CD4-positive, CD25-positive, alpha-beta regulatory T cell (primary cell): ENCODE measurements at places on chromosomes 2 and 18. TPM values are rescaled to one million over a fixed set of nuclear protein-coding genes. Genes with fewer than 3 reads are reported as not detected.

GRCh38 chr2:148745151-148745851 is 100.8 kb downstream of the EPC2 start:
- H3K4me1 ChIP-seq, result peaks cover 8% of the 10 kb centered on the region
- H3K4me3 ChIP-seq, result no peak overlapping the region
- no peaks in the 10 kb centered on the region for H3K27me3 ChIP-seq
- no peak for DNase-seq

GRCh38 chr18:36130039-36130831 is 536 bp downstream of the ELP2 start:
- peak overlapping the region; percentile 98 for H3K4me3 ChIP-seq
- H3K36me3 ChIP-seq, result peaks cover 13% of the 10 kb centered on the region
- no peaks in the 10 kb centered on the region for H3K27me3 ChIP-seq
- peak overlapping the region; percentile 99 for H3K27ac ChIP-seq
- DNase-seq, result peak; percentile 32

GRCh38 chr2:172558372-172558771 is 2.5 kb downstream of the PDK1 start:
- no peak overlapping the region for H3K27ac ChIP-seq
- peaks cover 31% of the 10 kb centered on the region for H3K36me3 ChIP-seq
- DNase-seq, result no peak
- H3K4me1 ChIP-seq, result peaks cover 51% of the 10 kb centered on the region
- peak overlapping the region; percentile 88 for H3K4me3 ChIP-seq

DNA sequence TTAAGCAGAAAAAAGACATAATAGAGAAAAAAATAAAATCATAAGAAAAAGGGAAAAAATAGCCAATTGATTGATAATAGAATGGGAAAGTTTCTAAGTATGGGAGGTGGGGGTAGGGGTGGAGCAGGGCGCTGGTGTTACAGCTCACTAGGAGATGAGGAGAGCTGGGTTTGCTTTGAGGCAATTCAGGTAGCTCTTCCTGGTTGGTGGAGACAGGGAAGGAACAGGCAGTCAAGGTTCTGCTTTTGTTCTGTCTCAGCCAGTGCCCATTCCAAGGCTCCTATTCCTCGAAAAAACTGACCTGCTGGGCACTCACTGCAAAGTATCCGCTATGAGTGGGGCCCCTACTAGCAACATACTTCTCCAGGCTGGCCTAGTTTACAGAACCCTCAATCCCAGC is 1.7 kb upstream of the CNNM4 start:
- H3K4me1 ChIP-seq, result peaks cover 38% of the 10 kb centered on the region
- H3K36me3 ChIP-seq, result no peaks in the 10 kb centered on the region
- H3K27me3 ChIP-seq, result no peaks in the 10 kb centered on the region
- DNase-seq, result no peak
- no peak overlapping the region for H3K27ac ChIP-seq

DNA sequence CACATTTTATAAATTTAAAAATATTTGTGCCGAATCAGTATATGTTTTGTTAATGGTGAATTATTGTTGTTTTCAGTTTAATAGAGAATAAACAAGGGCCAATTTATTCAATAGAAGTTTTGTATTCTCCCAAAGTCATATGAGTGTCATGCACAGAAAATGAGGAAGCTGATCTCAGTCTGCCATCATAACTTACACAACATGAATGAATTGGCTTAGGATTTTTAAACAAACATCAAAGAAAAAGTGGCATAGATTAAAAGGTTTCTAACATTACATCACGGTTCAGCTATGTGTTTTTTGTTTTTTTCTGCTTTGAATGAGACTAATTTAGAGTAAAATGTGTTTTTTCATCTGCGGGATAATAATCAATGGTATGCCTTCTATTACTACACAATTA is 123.4 kb upstream of the CTNNA2 start:
- DNase-seq, result no peak
- H3K4me3 ChIP-seq, result no peak overlapping the region
- H3K27me3 ChIP-seq, result no peaks in the 10 kb centered on the region
- no peaks in the 10 kb centered on the region for H3K36me3 ChIP-seq
- H3K4me1 ChIP-seq, result no peaks in the 10 kb centered on the region
- no peak overlapping the region for H3K27ac ChIP-seq

DNA sequence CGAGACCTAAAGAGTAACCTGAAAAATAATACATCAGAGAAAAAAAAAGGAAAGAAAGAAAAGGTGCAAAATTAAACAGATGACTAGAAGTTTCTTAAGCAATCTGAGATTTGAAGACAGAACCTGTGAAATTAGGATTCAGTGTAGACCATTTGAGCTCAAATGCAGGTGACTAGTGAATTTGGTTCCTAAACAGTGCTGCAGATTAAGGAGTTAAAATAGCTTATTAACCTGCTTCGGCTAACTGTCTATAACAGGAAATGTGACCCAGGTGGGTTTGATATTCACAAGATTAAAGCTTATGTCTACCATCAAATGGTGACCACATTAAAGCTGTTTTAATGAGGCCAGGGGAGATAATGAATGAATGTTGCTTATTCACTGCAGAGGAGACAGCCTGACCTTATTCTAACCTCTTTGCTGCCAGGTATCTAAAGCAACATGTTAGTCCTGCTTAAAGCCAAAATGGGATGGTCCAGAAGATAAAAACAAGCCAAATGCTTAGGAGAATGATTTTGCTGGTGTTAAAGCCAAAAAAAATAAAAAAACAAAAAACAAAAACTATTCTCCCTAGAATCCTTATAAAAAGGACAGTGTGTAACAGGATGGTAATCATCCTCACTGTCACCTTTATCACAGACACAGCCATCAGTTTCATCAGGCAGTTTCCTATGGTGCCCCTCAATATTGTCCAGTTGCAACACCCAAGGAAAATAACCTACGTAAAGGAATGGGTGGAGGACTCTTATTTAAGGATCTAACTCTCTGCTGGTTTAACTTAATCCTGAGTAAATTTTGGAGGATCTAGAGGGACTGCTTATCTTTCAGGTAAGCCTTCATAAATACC is 769.0 kb upstream of the ZEB2 start:
- H3K27ac ChIP-seq, result no peak overlapping the region
- H3K36me3 ChIP-seq, result no peaks in the 10 kb centered on the region
- DNase-seq, result no peak
- no peaks in the 10 kb centered on the region for H3K27me3 ChIP-seq
- H3K4me1 ChIP-seq, result no peaks in the 10 kb centered on the region

DNA sequence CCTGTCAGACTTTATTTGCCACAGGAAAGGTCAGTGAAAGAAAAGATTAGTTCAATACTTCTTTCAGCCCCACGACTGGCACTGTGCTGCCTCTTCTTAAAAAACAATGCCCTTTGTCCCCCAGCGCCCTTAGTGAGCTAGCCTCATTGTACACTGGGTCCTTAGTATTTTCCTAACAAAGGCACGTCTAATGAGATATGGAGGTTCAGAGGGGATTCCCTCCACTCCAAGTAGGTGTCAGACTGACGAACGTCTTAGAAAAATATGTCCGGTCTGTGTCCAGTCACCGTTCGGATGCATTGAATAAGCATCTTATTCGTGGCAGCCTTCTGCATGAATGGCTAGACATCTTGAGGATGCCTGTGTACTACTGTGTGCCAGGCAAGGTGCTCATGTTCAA is 1.1 kb downstream of the FECH start:
- DNase-seq, result no peak
- no peaks in the 10 kb centered on the region for H3K36me3 ChIP-seq
- H3K4me1 ChIP-seq, result peaks cover 10% of the 10 kb centered on the region
- H3K27ac ChIP-seq, result no peak overlapping the region
- H3K4me3 ChIP-seq, result peak overlapping the region; percentile 85

DNA sequence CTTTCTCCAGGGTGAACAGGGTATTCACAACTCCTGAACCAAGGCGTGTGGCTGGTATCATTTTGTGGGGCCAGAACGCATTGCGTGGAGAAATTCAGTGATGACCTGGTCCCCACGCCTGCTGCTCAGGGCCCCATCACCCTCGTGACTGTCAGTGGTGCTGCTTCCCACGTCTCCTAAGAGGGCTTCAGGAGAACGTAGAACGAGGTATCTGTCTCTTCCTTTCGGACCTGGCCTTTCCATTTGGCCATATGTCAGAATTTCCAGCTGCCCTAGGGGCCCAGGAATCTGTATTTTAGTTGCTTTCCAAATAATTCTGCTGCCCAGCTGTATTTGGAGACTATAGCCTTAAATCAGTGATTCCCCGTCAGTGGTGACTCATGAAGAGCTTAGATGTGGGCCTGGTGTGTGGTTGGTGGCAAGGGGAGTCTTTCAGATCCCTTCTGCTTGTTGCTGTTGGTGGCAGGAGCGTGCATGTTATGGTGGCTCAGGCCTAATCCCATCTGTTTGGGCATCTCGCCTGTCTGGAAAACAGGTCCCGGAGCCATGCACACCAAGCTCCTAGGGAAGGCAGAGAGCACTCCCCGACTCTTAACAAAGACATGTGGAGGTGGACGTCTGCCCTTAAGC is 56.4 kb downstream of the NPAS2 start:
- DNase-seq, result no peak
- H3K4me3 ChIP-seq, result no peak overlapping the region
- H3K4me1 ChIP-seq, result no peaks in the 10 kb centered on the region
- no peak overlapping the region for H3K27ac ChIP-seq

DNA sequence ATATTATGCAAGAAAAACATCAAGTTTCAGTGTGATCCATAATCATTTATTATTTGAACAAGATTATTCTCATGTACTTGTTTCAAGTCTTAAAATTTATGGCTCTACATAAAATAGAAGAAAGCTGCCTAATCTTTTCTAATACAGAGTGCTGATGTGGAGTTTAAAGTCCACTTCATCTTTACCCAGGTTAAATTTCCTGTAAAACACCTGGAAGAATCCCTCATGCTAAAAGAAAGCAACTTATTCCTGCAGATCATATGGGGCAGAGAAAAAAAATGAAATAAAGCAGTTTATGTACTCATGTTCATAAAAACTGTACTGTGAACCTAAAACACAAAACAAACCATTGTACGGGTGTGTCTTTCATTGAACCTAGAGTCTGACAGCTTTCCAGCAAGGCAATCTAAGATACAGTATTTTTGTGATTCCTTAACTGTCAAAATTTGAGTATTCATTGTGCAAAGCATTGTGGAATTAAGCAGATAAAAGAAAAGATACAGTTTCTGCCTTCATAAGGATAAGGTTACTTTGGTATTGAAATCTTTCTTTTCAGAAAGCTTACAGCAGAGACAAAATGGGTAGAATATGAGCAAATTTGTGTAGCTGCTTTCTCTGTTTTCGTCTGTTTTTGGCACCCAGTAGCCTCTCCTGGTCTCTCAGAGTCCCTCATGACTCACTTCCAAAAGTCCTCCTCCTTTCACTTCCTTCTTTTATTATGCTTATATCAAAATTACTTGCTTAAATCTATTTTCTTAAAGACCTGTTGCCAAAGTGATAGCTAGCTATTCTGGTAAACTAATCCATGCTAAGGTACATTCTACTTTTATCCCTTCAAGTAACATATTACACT is 26.9 kb upstream of the GLS start:
- DNase-seq, result no peak
- no peaks in the 10 kb centered on the region for H3K27me3 ChIP-seq
- H3K4me1 ChIP-seq, result peaks cover 2% of the 10 kb centered on the region
- H3K27ac ChIP-seq, result no peak overlapping the region

GRCh38 chr2:158923180-158923594 is 45.3 kb upstream of the TANC1 start:
- H3K27ac ChIP-seq, result no peak overlapping the region
- no peaks in the 10 kb centered on the region for H3K4me1 ChIP-seq
- no peak overlapping the region for H3K4me3 ChIP-seq
- H3K36me3 ChIP-seq, result no peaks in the 10 kb centered on the region

DNA sequence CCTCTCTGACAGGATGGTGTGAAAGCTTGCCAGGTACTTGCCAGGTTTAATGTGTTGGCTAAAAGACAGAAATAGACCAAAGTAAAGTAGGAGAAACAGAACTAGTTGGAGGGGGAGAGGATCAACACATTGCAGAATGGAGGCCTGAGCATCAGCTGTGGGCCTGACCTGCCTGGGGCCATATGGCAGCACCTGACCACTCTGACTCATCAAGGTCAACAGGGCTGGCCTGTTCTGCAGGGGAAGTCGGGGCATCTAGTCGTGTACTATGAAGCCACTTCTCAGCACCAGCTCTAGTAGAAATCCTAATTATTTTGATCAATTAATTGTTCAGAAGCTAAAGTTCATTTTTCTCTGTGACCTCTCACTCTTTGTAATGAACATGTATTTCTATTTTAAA is 35.8 kb upstream of the NOSTRIN start:
- H3K4me1 ChIP-seq, result no peaks in the 10 kb centered on the region
- H3K27ac ChIP-seq, result no peak overlapping the region
- no peak overlapping the region for H3K4me3 ChIP-seq
- H3K36me3 ChIP-seq, result no peaks in the 10 kb centered on the region

- no peaks in the 10 kb centered on the region for H3K27me3 ChIP-seq
- no peak for DNase-seq
- H3K4me3 ChIP-seq, result no peak overlapping the region
- no peaks in the 10 kb centered on the region for H3K36me3 ChIP-seq
Observed at GRCh38 chr2:14231391-14231898, 401.1 kb upstream of the LRATD1 start.

DNA sequence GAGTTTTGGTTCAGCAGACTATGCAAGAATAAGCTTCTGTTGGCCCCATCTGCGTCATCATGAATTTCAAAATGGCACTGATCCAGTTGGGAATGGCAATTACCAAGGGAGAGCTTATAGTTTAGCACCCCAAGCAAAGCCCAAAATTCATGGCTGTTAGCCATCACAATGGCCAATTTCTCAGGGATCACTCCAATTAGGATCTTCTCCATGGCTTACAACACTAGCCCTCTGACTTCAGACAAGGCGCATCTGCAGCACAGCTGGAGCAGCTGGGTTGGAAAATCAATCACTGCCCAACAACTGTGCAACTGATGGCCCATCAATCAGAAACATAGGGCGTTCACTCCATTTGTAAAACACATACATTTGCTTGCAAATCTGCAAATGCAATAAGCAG is 273.6 kb downstream of the SRBD1 start:
- H3K36me3 ChIP-seq, result no peaks in the 10 kb centered on the region
- H3K4me3 ChIP-seq, result no peak overlapping the region
- peaks cover 2% of the 10 kb centered on the region for H3K27me3 ChIP-seq
- no peak for DNase-seq
- H3K27ac ChIP-seq, result no peak overlapping the region
- H3K4me1 ChIP-seq, result no peaks in the 10 kb centered on the region

DNA sequence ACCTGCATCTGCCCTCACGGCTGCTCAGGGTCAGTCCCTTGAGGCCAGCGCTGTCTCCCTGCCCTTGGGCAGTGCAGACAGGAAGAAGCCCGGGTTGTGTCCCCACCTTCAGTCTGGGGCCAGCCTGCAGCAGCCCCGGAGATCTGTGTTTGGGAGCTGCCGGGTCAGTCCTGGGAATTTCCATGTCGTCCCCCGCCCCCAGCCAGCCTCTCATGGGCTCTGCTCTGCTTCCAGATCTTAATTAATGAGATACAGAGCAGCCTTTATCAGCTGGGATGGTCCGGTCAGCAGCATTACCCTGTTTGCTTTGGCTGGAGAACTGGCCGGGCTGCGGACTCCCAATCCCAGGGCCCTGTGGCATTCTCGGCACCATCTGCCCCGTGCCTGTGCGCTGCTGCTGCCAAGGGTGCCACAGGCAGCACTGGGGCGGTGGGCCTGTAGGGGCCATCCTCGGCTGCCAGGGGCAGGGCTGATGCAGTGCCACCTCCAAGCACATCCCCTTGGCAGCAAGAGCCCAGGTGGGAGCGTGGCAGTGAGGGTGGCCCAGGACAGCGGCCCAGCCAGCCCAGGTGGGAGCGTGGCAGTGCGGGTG is 2.4 kb downstream of the BOK start:
- H3K4me1 ChIP-seq, result peaks cover 15% of the 10 kb centered on the region
- DNase-seq, result no peak
- H3K27ac ChIP-seq, result no peak overlapping the region
- peaks cover 10% of the 10 kb centered on the region for H3K27me3 ChIP-seq
- H3K36me3 ChIP-seq, result no peaks in the 10 kb centered on the region

AQP12B gene
- not detected for total RNA-seq

C2orf78 gene
- not detected for total RNA-seq

LYG2 gene
- total RNA-seq, result not detected

ATP6V1B1 gene
- total RNA-seq, result not detected
